Hepatocyte (in vitro differentiated cells): ENCODE measurements at places on chromosomes 2 and 18. TPM values are rescaled to one million over a fixed set of nuclear protein-coding genes. Genes with fewer than 3 reads are reported as not detected.
A peak's percentile ranks its signal among the peaks of the same experiment; 100 is the strongest.

DNA sequence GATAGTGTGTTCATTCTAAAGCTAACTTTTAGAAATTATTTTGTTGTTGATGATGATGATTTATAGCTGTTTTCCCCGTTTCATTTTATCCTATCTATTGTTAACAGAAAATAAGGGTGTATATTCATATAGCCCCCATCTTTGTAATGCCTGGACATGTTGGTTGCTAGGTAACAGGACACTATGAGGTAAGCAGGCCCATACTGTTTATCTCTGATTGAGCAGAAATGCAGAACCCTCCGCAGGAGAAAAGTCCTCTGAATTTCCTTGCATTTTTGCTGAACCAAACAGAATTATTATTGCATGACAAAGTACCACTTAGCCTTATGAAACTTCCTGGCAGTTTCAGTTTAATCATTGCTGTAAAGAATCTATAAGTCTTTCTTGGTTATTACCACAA is 339.4 kb downstream of the DCC start:
- no peak for DNase-seq

DNA sequence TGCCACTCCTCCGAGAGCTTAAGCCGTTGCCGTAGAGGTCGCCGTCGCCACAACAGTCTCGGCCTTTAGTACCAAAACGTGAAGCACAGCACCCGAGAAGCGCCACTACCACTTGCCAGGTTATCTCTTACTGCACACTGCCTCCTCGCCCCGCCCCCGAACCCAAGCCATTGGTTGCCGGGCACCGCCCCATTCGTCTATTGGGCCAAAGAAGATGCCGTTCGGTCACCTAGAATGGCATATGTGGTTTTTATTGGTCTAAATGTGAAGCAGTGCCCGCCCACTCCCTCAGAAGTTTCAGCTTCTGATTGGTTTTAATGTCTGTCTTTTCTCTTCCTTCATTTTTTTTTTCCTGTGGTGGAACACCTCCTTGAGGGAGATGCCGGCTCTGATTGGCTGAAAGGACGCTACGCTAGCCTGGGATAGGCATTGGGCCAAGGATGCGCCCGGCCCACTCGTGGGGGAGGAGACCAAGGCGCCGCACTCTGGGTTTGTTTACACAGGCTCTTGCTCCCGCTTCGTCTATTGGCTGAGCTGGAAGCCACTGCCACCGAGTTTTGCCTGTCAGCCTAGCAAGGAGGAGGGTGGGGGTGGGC is at the start of gene PAIP2B:
Gene PAIP2B, minus strand, starts transcription at position 139 of the 596 bp plus-strand sequence. CDS start 24,514 bp downstream, outside the sequence.
- peak; percentile 99 for DNase-seq

- no peak for DNase-seq
Observed at GRCh38 chr2:156253765-156254164, 78.8 kb downstream of the NR4A2 start.

DNA sequence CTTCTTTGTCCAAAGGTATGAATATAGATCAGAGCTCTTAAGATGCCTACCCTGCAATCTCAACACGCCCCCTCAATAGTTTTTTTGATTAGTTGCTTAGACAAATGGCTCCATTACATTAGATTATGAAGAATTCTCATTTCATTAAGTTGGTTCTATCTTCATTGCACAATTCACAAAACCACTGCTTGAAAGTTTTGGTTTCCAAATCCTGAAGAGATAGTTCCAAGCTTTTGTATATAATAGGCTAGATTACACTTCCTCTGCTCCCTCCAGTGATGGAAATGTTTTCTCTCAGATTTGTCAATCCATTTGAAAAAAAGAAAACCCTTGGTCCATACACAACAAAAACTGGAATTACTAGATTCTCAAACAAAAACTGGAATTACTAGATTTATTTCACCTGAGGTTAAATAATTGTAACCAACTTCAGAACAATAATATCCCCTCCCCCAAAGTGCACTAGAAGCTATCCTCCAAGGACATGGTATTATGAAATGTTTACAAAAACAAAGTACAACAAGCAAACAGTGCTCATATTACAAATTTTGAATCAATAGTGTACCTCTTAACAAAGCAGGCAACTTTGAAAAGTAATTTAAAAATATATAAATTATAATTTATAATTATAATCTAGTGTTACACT is 6.8 kb upstream of the TLK1 start:
- no peak for DNase-seq

GRCh38 chr18:31504455-31505147 is 6.6 kb downstream of the DSG2 start:
- DNase-seq: no peak

- DNase-seq: peak; percentile 81
Observed at GRCh38 chr2:46097714-46098480, 199.3 kb upstream of the EPAS1 start.

DNA sequence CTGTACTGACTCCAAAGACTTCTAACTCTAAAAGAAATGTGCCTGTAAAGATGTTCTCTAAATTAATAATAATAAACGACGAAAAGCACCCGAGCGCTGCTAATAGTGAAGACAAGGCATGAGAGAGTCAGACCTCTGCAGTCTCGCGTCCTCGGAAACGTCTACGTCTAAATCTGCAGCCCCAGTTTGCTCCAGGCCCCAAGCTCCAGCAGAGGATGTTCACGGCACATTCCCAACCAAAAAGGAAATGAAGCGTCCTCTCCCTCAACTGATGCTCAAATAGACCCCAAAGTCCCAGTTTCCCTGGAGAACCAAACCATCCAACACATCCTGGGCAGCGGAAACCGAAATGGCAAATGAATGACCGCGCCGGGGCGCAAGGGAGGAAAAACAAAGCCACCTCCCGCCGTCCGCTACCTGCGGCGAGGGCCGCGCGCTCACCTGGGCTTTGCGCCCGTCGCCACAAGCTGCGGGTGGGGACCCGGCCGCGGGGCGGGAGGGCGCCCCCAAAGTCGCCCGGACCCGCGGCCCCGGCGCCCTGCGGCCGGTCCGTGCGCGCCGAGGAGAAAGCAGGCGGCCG is 47.1 kb upstream of the CCDC150 start:
- no peak for DNase-seq

DNA sequence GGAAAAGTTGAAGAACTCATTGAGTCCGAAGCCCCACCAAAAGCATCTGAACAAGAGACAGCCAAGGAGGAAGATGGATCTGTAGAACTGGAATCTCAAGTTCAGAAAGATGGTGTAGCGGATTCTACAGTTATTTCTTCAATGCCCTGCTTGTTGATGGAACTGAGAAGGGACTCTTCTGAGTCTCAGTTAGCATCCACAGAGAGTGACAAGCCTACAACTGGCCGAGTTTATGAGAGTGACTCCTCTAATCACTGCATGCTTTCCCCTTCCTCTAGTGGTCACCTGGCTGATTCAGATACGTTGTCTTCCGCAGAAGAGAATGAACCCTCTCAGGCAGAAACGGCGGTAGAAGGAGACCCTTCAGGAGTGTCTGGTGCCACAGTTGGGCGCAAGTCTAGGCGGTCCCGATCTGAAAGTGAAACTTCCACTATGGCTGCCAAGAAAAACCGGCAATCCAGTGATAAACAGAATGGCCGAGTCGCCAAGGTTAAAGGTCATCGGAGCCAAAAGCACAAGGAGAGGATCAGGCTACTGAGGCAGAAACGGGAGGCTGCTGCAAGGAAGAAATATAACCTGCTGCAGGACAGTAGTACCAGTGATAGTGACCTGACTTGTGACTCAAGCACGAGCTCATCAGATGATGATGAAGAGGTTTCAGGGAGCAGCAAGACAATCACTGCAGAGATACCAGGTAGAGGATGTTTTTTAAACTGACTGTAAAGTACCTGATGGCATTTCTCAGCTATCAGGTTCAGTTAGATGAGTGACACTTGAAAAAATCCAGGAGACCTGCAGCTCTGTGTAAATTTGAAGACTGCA is 111.9 kb downstream of the HAUS1 start:
- DNase-seq: no peak

DNA sequence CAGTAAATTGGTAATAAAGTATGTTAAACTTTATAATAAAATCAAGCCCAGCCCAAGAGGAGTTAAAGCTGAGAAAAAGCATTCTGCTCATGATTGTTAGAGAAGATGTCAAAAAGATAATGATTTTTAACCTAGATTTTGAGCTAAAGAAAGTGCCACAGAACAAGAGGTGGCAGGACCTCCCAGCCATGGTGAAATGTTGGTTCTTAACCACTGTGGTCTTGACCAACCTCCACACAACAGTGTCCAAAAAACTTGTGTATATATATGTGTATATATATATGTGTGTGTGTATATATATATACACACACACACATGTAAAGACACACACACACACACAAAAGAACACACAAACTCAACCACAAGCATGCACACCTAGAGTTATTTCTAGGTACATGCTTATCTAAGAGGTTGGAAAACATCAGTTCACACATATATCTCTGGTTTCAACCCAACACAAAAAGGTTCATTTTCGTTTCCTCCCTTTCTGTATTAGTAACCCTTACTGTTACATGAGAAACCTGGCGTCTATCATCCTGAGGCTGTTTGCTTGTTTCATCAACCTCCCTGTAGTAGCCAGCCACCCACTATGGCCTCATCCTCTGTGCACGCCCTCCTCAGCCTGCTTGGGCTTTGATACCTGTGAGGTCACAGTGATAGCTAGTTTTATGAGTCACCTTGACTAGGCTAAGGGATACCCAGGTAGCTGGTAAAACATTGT is 631.8 kb upstream of the ID2 start:
- DNase-seq: no peak

DNA sequence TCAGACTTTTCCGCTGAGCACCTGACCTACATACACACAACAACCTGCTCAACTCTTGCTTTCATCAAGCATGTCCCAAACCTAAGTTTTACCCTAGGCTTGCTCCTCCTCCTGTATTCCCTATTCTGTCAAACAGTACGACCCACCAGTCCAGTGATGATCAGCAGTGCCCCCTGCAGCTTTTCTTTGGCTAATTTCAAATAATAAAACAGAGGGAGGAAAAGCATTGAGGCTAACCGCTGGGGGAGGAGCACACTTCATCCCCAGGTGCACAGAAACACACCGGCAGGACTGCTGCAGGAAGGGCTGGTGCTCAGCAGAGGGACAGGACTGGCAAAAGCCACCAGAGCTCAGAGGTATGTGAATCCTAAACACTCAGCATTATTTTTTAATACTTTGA is 21.2 kb downstream of the E2F6 start:
- no peak for DNase-seq

The PTPRN gene
- total RNA-seq: 3.5 and 4.6 TPM in 2 replicates

The EMILIN1 gene
- 59.6 and 80.8 TPM in 2 replicates for total RNA-seq

The CELF4 gene
- total RNA-seq: 1.3 and 3.2 TPM in 2 replicates

The ABHD3 gene
- 51.6 and 60.1 TPM in 2 replicates for total RNA-seq

The UPP2 gene
- total RNA-seq: 0.52 and 0.70 TPM in 2 replicates

The ALKAL2 gene
- 2.9 and 9.0 TPM in 2 replicates for total RNA-seq

The ESPNL gene
- 0.27 and 0.36 TPM in 2 replicates for total RNA-seq

The ICOS gene
- total RNA-seq: 0.08 and 0.10 TPM in 2 replicates

The HAAO gene
- total RNA-seq: 18.1 and 22.0 TPM in 2 replicates
